AG08395 (cell line): ENCODE measurements at places on chromosomes 12 and 14.

- no peak for DNase-seq
These were observed 55.6 kb upstream of the CDKL1 start for GRCh38 chr14:50452296-50452695.

DNA sequence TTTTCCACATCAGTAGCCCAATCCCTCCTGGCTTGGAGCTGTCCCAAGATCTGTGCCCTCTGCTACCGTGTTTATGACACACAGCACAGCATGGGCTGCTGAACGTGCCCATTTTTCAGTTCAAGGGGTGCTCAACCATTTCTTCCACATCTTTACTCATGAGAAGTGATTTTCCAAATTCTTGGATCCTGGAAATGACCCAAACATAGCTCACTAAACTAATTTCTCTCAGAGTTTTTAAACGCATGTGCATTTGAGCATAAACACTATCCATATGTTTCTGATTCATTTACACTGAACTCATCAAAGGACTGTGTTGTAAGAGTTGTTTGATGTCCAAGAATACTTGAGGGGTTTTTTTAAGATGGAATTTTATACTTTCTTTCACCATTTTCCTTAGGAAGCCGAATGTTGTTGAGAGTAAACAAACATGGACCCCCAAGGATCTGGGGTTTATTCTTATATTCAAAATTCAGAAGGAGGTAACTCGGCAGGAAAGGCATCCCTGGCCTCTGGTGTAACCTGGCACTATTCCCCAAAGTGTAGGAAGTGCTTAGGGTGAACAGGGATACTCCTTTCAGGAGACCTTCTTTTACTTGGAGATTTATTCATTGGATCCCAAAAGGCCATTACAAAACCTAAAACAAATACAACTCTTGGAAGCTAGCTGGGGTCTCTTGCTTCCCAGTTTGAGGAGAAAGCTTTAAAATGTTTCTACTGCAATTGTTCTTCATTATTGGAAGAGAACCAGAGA, 215.0 kb downstream of the BMP4 start:
- DNase-seq, result no peak

- DNase-seq, result no peak
These were observed 35.1 kb downstream of the PPP2R5E start for GRCh38 chr14:63508033-63508432.

DNA sequence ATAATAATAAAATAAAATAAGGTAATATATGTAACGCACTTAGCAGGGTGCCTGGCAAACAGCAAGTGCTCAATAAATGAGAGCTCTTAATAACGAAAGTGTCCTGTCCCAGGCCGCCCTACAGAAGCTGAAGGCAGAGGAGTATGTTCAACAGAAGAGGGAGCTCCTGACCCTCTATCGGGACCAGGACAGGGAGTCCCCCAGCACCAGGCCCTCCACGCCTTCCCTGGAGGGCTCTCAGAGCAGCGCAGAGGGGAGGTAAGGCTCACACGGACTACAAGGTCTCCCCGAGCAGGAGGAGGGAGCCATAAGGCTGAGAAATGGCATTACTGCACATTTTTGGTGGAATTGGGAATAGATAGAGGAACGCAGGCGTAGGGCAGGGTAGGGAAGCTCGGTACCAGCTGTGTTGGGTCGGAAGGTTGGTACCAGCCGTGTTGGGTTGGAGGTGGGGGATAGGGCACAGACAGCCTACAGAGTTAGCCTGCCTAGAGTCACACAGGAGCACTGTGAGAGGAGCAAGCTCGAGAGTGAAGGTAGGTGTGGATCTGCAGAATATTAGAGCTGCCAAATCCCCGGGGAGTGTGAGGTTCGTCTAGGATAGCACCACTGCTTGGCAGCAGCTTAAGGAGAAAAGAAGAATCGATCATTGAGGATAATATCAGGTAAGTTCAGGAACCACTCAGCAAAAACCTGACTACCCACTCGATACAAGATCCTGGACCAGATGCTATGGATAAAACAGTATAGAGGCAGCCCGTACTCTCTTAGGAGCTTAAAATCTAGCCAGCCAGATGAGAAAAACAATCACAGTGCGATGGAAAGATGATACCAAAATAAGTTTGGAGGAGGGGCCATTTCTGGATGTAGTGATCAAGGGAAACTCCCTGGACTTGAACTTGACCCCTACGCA, 15.3 kb downstream of the TNFRSF1A start:
- peak; percentile 69 for DNase-seq

GRCh38 chr12:113837528-113838296, 128.4 kb downstream of the RBM19 start:
- no peak for DNase-seq

DNA sequence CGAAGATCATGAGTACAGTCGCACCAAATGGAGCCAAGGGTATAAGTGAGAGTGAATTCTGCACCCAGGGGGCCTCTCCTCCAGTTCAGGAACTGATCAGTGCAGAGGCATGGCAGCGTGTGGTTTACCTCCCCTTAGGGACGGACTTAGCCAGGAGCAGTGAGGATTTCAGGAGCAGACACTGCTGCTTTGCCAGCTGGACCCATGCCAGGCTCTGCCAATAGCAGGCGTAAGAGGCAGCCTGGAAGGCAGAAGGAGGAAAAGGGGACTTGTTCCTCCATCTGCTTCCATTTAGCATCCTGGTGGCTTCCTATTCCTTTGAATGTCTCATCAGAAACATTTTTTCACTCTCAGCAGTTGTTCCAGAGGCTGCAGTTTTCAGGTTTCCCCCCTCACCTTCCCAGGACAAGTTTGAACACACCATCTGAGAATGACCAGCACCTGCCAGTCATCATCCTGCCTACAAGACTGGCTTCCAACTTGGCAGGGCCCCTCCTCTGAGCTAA, 137.0 kb upstream of the LMNTD1 start:
- peak; percentile 33 for DNase-seq

GRCh38 chr12:90333424-90333823, 621.6 kb downstream of the CCER1 start:
- no peak for DNase-seq

GRCh38 chr12:103573185-103573584, 13.9 kb upstream of the STAB2 start:
- DNase-seq, result no peak

DNA sequence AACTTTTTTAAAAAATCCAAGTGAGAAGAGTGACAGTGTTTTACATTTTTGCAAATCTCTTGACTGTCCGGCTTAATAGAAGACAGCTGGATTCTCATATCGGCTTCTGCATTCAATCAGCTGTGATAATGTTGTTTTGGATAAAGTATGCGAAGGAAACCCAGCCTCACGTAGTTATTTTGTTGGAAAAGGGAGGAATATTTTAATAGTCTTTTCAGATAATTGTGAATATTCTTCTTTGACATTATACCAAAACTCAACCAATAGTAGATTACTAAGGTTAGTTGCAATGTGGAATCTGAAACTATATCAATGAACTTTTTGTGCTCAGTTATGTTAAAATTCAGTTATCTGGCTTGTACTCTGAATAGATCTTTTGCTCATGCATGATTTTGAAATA, 276.5 kb downstream of the ZFP36L1 start:
- DNase-seq, result no peak

DNA sequence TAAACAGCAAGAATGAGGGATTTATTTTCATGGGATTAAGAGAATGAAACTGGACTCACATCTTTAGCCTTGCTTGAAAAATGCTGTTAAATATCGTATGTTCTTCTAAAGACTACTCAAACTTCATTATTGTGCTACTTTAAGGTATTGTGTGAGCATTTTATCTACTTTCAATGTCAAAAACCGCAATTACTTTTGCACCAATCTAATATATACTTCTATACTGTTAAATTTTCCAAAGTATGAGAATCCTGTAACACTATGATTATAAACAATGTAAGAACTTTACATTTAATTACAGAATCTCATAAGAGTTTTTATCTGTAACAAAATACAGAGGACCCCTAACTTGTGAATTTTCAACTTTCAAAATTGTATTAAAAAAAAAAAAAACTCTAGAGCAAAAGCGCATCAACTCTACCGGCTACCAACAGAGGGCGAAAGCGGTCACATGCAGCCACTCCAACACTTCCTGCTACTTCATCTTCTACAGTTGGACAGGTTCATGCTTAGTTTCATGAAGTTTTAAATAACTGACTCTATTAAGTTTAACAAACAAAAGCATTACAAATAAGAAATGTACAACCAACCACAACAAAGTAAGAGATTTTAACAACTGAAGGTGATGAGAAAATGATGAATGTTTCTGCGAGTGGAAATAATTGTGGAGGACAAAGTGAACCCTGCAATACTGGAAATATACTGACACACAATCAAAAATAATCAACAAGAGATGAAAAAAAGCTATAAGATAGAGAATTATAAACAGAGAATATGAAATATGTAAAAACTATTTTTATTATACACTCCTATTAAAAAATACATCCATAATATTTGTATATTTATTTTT, 210.9 kb downstream of the MED13L start:
- DNase-seq, result peak; percentile 32

DNA sequence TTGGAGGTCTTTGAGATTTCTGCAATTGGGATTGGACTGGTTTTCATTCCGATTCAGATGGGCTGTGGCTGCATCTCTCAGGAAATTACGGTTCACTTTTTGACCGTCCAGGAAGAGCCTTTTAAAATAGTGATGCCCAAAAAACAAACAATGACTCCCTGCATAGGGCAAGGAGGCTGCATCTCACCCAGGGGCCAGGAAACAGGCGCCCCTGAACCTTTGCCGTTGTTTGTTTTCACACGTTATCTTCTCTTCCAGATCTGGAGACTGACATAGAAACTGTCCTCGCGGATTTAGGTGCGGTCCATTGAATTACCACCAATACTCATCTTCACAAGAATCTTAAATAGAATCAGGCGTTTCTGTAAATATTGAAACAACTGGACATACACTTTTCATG, 66.0 kb downstream of the FLRT2 start:
- DNase-seq, result no peak

- no peak for DNase-seq
These were observed 197.1 kb upstream of the ABCD2 start for GRCh38 chr12:39816671-39817185.

DNA sequence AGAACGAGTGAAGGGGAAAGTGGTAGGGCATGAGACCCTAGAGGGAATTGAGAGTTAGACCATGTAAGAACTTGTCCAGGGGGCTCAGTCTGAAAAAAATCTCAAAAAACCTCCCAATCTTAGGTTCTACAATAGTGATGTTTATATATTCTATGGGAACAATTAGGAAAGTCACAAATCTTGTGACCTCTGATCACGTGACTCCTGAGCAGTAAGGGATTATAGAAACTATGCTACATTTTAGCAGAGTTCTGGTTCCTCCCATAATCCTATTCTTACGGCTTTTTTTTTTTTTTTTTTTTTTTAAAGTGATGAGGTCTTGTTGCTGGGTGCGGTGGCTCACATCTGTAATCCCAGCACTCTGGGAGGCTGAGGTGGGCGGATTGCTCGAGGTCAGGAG, 5.8 kb downstream of the ADCK1 start:
- DNase-seq, result no peak

- no peak for DNase-seq
These were observed 31.5 kb upstream of the FAM222A start for GRCh38 chr12:109681986-109682707.

- DNase-seq, result no peak
These were observed 116.6 kb upstream of the NPAS3 start for GRCh38 chr14:32821964-32822653.

DNA sequence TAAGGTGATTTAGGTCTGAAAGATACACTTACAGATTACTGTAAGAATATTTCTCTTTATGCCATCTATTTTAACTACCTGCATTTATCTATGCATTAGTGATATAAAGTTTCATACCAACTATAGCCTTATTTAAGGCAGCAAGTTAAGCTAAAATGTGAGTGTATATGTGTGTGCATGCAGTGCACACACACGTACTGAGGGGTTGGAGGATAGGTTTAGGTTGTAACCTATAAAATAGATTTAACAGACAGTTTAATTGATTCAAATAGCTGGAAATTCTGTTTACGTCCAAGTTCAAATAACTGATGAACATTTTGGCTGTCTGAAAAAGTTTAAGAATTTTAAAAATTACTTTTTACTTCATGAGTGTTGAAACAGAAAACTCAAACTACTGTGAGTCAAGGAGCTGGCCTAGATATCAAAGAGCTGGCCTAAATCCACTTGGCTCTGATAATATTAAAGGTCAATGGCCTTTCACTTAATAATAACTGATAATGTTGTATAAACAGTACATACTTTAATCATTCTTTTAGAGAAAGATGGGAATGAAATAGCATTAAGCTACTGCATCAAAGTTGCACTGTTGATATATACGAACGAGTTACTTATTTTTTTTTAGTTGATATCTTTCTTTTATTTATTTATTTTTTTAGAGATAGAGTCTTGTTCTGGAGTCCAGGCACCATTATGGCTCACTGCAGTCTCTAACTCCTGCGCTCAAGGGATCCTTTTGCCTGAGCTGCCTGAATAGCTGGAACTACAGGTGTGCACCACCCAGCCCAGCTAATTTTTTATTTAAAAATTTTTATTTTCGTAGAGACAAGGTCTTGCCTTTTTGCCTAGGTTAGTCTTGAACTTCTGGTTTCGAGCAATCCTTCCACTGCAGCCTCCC, 13.8 kb upstream of the KCNJ8 start:
- no peak for DNase-seq

GRCh38 chr12:2165021-2165420, 112.2 kb downstream of the CACNA1C start:
- no peak for DNase-seq

- peak; percentile 48 for DNase-seq
These were observed 180.7 kb upstream of the SLC38A2 start for GRCh38 chr12:46553266-46553665.
